Mammary microvascular endothelial cell (primary cell): ENCODE measurements at places on chromosomes 13 and 19. TPM values are rescaled to one million over a fixed set of nuclear protein-coding genes. Genes with fewer than 3 reads are reported as not detected.

ERFL gene
- not detected in 2 replicates for total RNA-seq

SYNGR4 gene
- not detected in 2 replicates for total RNA-seq

FOXO1 gene
- total RNA-seq, result 16.4 and 20.9 TPM in 2 replicates

KLK8 gene
- total RNA-seq, result not detected in 2 replicates

ONECUT3 gene
- total RNA-seq, result not detected in 2 replicates

ZNF611 gene
- 5.9 and 11.3 TPM in 2 replicates for total RNA-seq

FGF22 gene
- total RNA-seq, result not detected in 2 replicates

CALR3 gene
- total RNA-seq, result not detected in 2 replicates

RGCC gene
- total RNA-seq, result 217 and 221 TPM in 2 replicates

GPR180 gene
- 9.5 and 10.0 TPM in 2 replicates for total RNA-seq

KLHL1 gene
- total RNA-seq, result not detected in 2 replicates

NKG7 gene
- not detected in 2 replicates for total RNA-seq

LILRA5 gene
- total RNA-seq, result not detected in 2 replicates

LYPD3 gene
- total RNA-seq, result 0.10 TPM in 1 of 2 replicates, not detected in the other

SLC10A2 gene
- total RNA-seq, result not detected in 2 replicates

ZNF541 gene
- 0.13 and 0.15 TPM in 2 replicates for total RNA-seq

TINCR gene
- 0.15 and 0.53 TPM in 2 replicates for total RNA-seq

ZNF415 gene
- 4.8 and 5.3 TPM in 2 replicates for total RNA-seq

CYP4F2 gene
- total RNA-seq, result not detected in 2 replicates

GSX1 gene
- total RNA-seq, result not detected in 2 replicates

ZNF439 gene
- total RNA-seq, result 0.34 and 0.87 TPM in 2 replicates

PALM3 gene
- total RNA-seq, result not detected in 2 replicates

HSH2D gene
- total RNA-seq, result not detected in 2 replicates

GPC6 gene
- total RNA-seq, result not detected in 2 replicates
